Activated CD4-positive, alpha-beta T cell treated with anti-CD3 and anti-CD28 coated beads for 4 hours (primary cell): ENCODE measurements at places on chromosomes 11 and 22.

GRCh38 chr22:48372390-48372789 is 1455.3 kb downstream of the BRD1 start:
- no peak for DNase-seq

- no peak for DNase-seq
Measured at GRCh38 chr11:124751391-124751740, 689 bp downstream of the VSIG2 start.

GRCh38 chr11:133895061-133895479 is 49.8 kb upstream of the SPATA19 start:
- no peak for DNase-seq

- DNase-seq, result no peak
Measured at GRCh38 chr11:76769645-76770586, 13.2 kb upstream of the TSKU start.

GRCh38 chr11:122746050-122746478 is 90.5 kb downstream of the UBASH3B start:
- DNase-seq, result peak; percentile 70

GRCh38 chr11:83728281-83728680 is 442.1 kb upstream of the CCDC90B start:
- DNase-seq, result no peak

- no peak for DNase-seq
Measured at GRCh38 chr11:117375960-117376359, 48.3 kb downstream of the CEP164 start.

- peak; percentile 80 for DNase-seq
Measured at GRCh38 chr22:42270510-42271190, at the start of gene TCF20. TCF20 (minus strand) TSS chr22:42270653; CDS start chr22:42215305, 55,348 bp downstream.

DNA sequence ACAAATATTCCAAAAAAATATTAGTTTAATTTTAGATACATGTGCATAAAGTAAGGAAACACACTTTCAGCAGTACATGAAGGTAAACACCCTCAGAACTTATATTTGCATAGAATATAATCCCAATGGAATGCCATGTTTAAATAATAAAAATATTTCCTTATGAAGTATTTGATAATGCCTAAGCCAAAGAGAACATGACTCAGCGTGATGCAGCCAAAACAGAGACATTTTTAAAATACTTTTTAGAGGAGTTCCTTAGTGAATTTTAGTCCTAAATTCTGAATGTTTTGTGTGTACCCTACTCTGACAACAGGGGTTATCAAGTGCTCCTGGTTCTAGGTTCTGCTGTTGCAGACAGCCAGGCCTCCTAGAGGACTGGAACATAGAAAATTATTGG is 39.1 kb upstream of the POU2AF2 start:
- no peak for DNase-seq

- DNase-seq, result no peak
Measured at GRCh38 chr11:5737091-5737490, 843 bp downstream of the OR56B1 start.

DNA sequence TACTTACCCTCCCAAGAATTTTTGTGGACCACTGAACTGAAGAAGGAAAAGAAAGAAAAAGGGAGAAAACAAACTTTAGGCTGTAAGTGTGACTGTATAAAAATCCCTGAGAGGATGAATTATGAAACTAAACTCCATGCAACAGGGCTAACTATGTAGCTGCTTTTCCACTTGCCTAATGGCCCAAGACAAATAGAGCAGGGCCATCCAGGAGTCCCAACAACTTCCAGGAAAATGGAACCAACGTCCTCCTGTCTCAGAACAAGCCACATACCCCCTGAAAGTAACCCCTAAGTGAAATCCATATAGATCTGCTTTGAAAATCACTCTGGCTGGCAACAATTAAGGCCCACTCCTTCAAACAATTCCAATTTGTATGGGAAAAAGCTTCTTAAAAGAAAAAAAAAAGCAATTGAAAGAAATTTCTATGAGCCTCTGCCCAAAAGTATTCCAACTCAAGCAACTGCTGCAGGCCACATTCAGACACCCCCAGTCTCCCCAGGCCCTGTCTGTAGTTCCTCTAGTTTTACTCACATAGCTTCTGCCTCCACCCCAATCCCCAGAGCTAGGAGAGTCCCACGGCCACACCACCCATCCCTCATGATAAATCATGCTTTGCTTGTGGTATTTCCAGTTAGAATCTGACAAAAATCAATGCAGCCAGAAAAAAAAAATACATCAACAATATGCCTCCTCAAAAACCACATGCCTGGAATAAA is 12.7 kb downstream of the RBFOX2 start:
- DNase-seq, result no peak

DNA sequence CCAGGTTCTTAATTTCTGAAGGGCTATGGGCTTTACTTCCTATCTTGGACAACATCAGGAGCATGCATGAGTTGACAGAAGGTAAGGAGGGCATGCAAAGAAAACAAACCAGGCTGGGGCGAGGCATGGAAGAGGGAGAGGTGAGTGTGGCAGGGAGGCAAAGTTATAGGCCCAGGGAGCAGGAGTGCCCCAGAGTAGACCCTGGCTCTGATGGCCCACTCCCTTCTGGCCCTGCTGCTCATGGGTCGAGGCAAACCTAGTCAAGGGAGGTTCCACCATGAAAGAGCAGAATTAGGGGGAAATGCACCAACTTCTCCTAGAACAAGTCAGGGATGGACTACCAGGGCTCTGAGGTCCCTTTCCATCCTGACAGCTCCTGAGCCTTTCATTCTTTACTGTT is 10.2 kb downstream of the CHRNA10 start:
- no peak for DNase-seq

GRCh38 chr22:46001046-46001425 is 24.1 kb upstream of the WNT7B start:
- DNase-seq, result no peak

- no peak for DNase-seq
Measured at GRCh38 chr22:27214691-27215090, 557.3 kb downstream of the MIAT start.

DNA sequence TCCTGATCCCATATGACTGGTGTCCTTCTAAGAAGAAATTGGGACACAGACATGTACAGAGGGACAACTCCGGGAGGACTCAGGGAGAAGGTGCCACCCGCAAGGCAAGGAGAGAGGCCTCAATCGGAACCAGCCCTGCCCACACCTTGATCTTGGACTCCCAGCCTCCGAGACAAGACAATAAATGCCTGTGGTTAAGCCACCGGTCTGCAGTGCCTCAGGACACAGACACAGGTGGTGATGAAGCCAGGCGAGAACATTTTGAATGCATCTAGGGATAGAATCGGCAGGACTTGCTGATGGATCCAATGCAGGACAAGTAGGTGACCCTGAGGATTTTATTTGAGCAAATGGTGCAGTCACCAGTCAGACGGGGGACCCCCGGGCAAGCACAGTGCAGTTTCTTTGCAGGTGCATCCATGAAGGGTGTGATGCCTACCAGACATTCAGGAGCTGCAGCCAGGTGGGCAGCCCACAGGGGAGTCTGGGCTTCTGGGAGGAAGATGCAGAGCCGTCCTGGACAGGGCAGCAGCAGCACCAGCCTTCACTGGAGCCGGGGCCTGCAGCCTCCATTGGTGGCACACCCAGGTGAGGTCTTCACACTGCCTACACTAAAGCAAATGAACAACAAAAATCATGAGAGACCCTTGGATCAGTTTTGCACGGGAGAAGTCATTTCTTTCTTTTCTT is 20.2 kb upstream of the SEPTIN5 start:
- no peak for DNase-seq

- no peak for DNase-seq
Measured at GRCh38 chr11:83051760-83052671, 19.7 kb downstream of the RAB30 start.

GRCh38 chr11:8913961-8914660 is 3.1 kb downstream of the AKIP1 start:
- peak; percentile 37 for DNase-seq

DNA sequence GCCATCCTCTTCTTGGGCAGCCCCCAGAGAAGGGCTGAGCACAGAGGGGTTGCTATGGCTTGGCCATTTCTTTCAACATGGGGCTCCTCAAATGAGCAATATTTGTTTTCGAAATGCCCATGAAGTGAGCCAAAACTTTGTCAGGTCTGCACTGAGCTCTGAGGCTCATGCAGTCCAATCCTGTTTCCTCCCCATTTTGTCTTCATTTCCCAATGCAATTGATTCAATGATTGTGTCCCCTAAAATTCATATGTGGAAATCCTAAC is 60.6 kb upstream of the CD44 start:
- no peak for DNase-seq

DNA sequence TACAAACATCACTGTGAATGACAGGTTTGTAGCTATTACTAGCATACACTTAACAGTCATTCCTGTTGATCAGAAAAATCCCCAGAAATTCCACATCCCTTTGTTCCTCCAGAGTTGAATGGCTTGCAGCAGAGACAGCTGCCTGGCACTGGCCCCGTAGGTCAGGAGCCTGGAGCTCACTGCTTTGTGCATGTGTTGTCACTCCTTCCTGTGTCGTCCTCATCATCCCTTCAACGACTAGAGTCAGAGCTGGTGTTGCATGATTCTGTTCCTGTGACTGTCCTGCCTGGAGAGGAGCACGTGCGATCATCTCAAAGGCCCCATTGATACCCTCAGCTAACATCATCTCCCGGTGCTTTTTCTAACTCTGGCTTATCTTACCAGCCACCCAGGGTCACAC is 58.3 kb downstream of the LDLRAD3 start:
- no peak for DNase-seq

DNA sequence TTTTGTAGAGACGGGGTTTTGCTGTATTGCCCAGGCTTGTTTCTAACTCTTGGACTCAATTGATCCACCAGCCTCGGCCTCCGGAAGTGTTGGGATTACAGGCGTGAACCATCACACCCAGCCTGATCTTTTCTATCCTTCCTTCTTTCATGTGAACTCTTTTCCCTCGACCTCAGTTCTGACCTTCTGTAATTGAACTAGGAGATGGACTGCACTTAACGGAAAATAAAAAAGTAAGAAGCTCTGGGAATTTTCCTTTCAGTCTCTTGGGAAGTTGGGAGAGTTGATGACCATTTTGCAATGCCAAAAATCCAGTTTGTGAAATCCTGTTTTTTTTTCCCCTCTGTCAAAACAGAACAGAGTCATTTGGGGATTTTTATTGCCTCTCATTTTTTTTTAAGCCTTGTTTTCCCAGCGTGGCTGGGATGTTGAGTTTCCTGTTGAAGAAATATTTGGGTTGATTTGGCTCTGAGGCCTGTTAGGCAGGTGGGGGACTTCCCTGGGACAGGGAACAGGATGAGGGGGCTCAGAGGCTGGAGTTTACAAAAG is 26.9 kb upstream of the CYB5R3 start:
- no peak for DNase-seq

DNA sequence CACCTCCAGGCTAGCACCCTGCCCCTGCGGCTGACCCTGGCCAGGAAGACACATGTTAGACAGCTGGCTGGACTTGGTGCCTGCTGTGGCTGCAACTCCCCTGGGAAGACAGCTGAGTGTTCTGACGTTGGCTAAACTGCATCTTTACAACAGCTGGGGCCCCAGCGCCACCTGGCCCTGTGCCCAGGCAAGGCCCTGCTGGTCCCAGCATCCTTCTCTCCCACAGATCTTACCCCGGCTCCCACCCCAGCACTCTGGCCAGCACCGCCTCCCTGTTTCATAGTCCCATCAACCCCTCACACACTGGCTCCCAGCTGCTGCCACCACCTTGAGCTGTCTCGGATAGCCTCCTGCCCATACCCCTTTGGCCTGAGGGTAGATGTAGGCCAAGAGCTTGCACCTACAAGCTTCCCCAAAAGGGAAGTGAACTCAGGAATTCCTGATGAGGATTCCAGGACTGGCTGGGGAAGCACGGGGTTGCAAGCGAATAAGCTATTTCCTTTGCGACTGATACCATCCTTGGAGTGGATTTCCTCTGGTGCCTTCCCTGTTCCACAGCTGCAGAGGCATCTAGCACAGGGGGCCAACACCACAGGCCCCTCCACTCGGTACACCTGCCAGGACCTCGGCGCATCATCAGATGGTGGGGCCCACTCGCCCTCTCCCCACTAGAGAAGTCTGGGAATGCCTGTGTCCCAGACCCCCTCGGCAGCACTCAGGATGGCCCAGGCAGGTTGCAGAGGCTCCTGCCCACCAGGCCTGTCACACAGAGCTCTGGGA is 28.5 kb downstream of the RSPH14 start:
- no peak for DNase-seq

DNA sequence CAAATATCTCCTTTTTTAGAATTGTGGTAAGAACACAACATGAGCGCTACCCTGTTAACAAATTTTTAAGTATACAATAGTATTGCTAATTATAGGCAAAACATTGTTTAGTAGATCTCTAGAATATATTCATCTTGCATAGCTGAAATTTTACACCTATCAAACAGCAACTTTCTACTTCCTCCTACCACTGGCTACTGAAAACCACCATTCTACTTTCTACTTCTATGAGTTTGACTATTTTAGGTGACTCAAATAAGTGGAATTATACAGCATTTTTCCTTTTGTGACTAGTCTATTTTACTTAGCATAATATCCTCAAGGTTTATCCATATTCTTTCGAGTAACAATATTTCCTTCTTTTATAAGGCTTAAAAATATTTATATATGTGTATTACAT is 128.4 kb downstream of the FAM76B start:
- DNase-seq, result no peak

DNA sequence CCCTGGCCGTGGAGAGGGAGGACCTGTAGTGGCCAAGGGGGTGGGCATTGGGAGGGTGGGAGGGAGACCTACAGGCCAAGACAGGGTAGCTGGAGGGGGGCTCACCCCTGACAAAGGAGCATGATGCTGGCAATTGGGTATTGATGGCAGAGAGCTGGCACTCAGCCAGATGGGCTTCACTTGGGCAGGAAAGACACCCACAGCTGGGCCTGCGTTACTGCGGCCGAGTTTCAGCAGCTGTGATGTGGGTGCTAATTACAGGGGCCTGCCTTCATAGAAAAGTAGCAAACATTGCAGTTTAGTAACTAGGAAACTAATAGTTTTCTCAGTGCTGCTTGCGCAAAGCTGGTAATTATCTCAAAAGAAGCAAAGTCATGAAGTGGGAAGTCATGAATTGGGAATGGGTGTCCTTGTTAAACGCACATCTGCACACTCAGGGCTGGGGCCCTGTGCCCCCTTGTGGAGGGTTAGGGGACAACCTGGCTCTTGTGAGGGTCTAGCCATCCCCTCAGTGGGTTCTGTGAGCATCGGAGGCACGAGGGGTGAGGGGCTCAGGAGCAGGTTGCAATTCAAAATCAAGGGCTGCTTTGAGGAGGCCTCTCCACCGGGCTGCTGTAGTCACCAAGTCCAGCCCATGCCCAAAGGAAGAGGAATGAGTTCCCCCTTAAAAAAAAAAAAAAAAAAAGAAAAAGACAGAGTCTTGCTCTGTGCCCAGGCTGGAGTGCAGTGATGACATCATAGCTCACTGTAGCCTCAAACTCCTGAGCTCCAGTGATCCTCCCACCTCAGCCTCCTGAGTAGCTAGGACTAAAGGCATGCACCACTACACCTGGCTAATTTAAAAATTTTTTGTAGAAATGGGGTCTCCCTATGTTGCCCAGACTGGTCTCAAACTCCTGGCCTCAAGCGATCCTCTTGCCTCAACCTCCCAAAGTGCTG is 24.4 kb upstream of the TXNRD2 start:
- DNase-seq, result no peak

GRCh38 chr11:77449060-77449521 is 24.8 kb downstream of the PAK1 start:
- no peak for DNase-seq
